EH (cell line): ENCODE measurements at places on chromosomes 11 and 22.
A peak's percentile ranks its signal among the peaks of the same experiment; 100 is the strongest.

GRCh38 chr11:124799348-124800225, 619 bp downstream of the MSANTD2 start:
- DNase-seq = peak; percentile 39

DNA sequence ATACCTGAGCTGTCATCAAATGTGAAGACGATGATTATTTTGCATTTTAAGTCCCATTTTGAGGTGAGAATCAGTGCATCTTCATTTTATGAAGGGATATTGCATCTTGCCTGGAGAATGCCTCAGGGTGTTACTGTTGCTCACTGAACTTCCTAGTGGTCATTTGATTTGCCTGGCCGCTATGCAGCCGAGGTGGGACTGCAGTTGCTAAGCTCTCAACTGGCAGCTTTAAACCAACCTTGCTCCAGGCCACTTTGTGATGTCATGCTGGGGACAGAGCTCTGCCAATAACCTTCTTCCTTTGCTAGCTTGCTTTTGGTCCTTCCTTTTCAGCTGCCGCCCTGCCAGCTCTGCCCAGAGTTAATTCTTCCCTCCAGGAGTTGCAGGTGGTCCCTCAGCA, 409.4 kb upstream of the B3GAT1 start:
- DNase-seq = no peak

DNA sequence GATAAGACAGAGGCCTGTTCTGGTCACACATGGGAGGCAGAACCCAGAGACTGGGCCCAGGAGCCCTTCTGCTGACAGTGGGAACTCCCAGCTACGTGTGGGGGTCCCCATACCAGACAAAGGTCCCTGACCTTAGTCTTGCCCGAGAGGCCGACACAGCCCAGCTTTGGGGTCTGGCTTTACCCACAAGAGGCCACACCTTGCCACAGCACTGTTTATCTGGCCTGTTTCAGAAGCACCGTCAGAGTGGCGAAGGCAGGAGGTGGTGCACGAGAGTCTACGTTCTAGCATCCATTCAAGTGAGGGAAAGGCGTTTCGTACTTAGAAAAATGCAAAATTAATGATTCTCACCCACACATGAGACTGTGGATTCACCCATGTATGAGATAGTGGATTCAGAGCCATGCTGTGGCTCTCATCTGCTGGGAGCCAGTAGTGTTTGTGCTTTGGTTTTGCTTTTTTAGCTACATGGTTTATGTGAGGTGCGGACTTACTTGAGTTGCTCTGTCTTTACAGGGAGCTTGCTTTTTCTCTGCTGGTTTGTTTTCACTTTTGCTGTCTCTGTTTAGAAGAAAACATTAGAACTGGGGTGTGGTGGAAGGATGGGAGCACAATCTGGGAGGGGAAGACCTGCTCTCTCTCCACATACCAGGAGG, 56.6 kb upstream of the PRODH start:
- DNase-seq = no peak

- no peak for DNase-seq
Observed at GRCh38 chr11:8283465-8284230, 20.0 kb upstream of the LMO1 start.

DNA sequence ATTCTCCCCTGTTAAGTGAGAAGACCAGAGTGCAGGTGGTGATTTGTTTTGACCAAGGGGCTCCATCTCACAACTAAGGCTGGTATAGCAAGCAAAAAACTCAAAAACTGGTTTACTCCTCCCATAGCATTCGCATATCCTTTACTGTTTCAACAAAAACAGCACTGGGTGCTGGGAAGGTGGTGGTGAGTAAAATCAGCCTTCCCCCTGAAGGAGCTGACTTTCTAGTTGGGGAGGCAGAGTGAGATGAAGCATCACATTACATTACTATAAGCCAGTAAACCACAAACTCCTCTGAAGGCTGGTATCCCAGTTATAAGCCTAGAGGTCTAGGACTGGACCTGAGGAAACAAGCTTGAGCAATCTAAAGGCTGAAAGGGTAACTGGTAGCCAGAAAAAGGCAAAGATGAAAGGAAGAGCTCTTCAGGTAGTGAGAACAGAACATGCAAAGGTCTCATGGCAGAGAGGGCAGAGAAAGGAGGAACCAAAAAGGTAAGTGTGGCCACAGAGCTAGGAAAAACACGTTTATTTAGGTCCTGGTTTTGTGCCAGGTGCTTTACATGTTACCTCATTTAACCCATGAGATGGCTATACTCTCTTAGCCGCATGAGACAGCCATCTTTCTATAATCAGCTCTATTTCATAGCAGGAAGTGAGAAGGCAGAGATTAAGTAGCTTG, 22.3 kb downstream of the TMEM123 start:
- peak; percentile 60 for DNase-seq

- DNase-seq = no peak
Observed at GRCh38 chr22:49687333-49687732, 140.3 kb downstream of the BRD1 start.

DNA sequence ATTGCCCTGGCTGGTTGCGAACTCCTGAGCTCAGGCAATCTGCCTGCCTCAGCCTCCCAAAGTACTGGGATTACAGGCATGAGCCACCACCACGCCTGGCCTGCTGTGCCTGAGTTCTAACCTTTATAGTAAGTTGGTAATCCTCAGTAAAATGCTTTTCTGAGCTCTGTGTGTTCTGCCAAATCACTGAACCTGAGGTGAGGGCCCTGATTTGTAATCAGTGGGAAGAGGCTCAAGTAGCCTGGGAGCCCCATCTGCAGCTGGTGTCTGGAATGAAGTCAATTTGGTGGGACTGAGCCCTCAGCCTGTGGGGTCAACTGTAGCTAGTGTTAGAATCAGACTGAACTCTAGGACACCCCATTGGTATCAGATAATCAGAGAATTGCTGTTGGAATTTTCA, 72.6 kb upstream of the PARVG start:
- no peak for DNase-seq

DNA sequence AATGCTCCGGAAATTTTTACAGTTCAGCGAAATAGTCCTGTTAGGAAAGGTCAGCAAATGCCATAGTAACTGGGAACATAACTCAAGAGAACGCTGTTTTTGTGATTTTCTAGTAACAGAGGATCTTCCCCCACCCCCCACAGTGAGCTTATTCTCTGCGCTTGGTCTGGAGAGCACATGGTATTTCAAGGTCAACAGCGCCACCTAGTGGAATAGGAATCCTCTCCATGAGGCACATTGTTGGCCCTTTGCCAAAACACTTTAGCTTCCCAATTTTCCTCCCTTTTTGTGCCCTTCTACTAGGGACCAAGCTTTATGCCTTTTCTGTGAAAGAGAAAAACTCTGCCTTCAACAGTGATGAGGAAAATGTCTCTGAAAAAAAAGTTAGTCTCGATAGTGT, 13.2 kb upstream of the OR4C12 start:
- peak; percentile 59 for DNase-seq

- peak; percentile 57 for DNase-seq
Observed at GRCh38 chr22:38724926-38725571, 19.3 kb downstream of the GTPBP1 start.

- no peak for DNase-seq
Observed at GRCh38 chr11:57015679-57016078, 27.0 kb downstream of the OR5AK2 start.

- peak; percentile 79 for DNase-seq
Observed at GRCh38 chr11:103601225-103601846, 435.1 kb upstream of the DDI1 start.

GRCh38 chr11:3962406-3962840, 107.0 kb downstream of the STIM1 start:
- no peak for DNase-seq
